ENCODE measurements at places on chromosomes 2 and 18. TPM values are rescaled to one million over a fixed set of nuclear protein-coding genes. Genes with fewer than 3 reads are reported as not detected.

OSBPL1A gene
- total RNA-seq, result 16.5 TPM

CPO gene
- not detected for total RNA-seq

COQ10B gene
- total RNA-seq, result 19.5 TPM

SAG gene
- not detected for total RNA-seq

EVX2 gene
- total RNA-seq, result not detected

CCDC68 gene
- 2.9 TPM for total RNA-seq

IGFBP5 gene
- not detected for total RNA-seq

CCDC141 gene
- total RNA-seq, result not detected

HTR2B gene
- 0.55 TPM for total RNA-seq

CNRIP1 gene
- 73.8 TPM for total RNA-seq

MAB21L4 gene
- total RNA-seq, result not detected

C2orf49 gene
- 16.0 TPM for total RNA-seq

PID1 gene
- not detected for total RNA-seq

CD207 gene
- not detected for total RNA-seq

SERPINB3 gene
- not detected for total RNA-seq

AFTPH gene
- total RNA-seq, result 16.7 TPM

LAMA3 gene
- total RNA-seq, result 7.1 TPM

ACOXL gene
- total RNA-seq, result not detected

Measured in endothelial cell of umbilical vein (primary cell).